ENCODE measurements at places on chromosomes 1 and 21.

GRCh38 chr1:197197430-197197997 is 51.0 kb upstream of the ASPM start:
- no peak for DNase-seq

DNA sequence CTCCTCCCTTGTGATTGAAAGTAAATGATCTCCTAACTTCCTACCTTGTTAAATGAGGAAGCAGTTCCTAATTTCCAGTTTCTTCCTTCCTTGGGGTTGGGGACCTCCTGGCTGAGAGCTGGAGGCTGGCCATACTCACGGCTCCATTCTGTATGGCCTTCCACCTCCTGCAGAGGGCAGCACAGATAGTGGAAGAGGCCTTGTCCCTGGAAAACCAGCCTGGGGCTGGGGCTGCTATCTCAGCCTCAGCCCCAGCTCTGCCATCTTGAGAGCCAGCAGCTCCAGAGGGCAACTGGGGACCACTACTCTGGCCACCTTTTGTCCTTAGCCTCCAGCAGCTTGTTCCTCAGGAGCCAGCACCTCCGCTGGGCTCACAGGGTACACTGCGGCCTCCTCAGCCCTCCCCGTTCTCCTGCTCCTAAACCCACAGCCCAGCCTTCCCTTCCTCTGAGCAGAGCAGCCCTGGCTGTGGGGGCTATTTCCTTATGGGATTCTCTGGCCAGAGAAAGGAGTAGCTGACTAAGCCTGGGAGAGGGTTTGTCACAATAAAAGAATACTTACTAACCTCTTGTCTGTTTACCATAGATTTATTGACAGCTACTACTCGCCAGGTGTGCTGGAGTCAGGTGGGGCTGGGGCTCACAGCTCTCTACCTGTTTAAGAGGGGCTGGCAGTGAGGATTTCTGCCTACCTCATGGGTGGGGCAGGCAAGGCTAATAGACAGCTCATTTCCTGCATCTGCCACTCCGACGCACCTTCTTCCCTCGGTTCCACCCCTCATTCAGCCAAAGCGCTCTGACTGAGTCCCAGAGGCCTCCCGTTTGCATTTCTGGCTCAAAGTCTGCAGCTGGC is 6.3 kb downstream of the TMEM234 start:
- DNase-seq = peak; percentile 15

DNA sequence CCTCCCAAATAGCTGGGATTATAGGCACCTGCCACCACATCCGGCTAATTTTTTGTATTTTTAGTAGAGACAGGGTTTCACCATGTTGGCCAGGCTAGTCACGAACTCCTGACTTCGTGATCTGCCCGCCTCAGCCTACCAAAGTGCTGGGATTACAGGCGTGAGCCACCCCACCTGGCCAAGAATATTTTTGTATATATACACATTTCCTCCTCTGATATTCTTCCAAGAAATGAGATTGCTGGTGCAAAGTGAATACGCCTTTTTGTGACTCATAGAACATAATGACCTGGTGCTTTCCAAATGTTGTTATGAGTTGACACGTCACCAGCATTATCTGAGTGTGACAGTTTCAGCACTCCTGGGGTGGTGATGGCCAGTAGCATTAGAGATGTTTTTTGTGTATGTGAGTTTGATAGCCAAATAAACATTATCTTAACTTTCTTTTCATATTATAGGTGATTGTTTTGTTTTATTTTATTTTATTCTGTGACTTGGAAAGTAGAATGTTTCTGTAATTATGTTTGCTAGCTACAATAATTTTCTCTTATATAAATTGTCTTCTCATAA is 54.9 kb downstream of the KCNK1 start:
- DNase-seq = no peak

DNA sequence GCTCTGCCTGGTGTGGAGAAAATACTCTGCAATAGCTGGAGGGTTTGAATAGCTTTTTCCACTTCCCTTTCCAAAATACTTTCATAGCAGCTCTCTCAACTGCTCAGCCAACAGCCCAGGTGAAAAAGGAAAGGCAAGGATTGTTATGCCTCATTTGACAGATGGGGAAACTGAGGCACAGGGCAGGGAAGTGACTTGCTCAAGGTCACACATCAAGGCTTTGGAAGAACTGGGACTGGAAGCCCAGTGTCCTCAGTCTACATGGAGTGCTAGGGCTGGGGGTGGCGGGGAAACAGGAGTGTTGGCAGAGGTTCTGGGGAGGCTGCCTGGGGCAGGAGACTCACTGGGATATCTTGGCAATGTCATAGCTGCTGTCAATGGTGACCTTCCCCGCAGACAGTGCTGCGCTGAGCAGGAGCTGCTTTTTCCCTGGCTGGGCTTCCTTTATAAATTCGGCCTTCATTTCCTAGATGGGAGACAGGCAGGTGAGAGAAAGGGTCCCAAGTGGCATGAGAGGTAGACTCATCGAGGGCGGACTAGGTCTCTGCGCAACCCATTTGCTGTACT is 4.0 kb downstream of the CHI3L1 start:
- DNase-seq = no peak

GRCh38 chr1:245984390-245985155 is 522.5 kb downstream of the SMYD3 start:
- no peak for DNase-seq

DNA sequence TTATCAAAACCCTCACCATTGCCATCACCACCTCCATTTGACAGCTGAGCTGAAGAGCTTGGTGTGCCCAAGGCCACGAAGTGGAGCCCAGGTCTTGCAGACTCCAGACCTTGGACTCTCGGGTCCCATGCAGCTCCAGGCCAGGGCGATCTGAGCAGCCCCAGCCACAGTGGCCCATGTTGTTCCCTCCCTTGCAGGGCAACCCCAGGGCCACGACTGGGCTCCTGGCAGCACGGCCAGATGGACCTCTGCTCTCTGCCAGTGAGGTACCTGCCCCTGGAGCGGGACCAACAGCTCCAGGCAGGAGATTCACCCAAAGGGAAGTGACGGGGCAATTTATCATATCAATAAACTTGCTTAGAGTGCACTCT is 182.7 kb upstream of the VAMP3 start:
- DNase-seq = no peak

DNA sequence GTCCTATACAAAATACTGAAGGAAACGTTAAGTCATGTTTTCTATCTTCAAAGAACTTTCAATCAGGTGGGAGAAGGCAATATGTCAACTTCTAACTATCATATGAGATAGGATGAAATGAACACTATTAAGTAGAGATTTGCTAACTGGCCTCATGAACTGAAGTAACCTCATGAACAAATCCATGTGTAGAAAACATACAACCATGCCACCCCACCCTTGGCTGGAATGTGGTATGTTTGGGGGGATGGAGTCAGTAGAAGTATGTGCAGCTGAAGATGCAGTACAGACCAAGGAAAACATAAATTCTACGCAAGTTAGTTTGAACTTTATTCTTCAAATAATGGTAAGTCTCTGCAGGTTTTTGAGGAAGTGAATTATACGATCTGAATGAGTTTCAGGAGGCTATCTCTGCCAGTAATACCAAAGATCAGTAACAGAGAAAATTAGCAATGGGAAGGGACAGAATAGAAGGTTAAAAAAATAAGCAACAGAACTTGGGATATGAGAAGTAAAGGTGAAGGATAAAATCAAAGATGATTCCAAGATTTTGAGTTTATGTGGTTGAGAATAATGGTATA is 4.5 kb downstream of the TRMT1L start:
- no peak for DNase-seq

DNA sequence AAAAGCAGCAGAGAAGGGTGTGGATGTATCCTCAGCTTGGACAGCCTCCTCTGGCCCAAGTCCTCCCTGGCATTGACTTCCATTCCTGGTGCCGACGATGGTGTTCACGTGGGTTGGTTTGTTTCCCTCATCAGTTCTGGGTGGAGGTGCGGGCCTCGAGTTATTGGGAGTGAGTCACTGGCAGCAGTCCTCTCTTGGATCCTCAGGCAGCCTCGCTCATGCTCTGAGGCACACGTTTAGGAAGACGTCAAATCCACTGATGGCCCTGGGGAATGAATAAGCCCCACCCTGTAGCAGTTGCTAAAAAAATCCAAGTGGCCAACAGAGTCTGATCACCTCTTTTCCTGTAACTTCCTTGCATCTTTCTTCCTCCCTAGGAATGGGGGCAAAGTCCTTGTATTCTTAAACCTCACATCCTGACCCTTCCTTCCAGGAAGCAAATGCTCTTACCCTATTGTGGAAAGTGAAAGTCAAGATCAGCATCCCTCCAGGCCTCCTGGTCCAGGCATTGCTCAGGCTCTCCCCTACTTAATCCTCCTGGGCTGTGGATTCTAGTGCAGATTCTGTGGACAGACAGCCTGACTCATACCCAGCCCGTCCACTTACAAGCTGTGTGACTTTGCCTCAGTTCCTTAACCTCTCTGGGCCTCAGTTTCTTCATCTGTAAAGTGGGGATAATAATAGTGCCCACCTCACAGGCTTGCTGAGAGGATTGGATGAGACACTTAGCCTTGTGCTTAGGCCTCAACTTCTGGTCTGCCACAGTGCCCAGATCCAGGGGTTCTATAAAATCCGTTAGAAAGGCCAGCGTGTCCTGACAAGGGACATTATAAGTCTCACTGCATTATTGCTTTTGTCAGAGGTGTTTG is 111.1 kb downstream of the TLR5 start:
- DNase-seq = no peak

GRCh38 chr1:93708734-93709481 is 27.3 kb upstream of the BCAR3 start:
- no peak for DNase-seq

GRCh38 chr1:179706339-179706941 is 36.7 kb upstream of the FAM163A start:
- peak; percentile 16 for DNase-seq

- DNase-seq = no peak
These were observed 81.8 kb downstream of the CDC7 start for GRCh38 chr1:91582431-91582921.

DNA sequence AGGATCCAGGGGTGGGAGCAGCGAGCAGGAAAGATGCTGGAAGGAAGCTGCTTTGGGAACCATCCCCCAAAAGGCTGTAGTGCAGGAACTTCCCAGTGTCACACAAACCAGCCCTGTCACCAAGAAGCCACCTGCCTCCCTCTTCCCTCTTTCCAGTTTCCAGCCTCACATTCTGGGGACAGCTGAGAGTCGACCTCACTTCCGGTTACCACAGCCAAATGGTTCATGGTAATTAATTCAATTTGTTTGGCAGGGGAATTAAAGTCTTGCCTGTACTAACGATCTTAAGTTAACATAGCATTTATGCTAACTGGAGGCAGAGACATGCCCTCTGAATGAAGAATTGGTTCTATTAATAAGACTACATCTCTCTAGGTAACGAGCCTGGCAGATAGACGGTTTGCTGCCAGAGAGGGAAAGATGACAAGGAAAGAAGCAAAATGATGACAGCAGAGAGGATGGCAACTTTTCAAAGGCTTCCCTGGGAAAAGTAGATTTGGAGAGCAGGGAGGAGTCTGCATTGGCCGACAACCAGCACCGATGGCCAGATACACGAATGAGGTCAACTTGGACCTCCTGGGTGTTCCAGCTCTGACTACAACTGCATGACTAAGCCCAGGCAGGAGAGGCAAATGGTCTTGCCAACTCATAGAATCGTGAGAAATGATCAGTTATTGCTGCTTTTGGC is 64.1 kb downstream of the TMCO4 start:
- no peak for DNase-seq

DNA sequence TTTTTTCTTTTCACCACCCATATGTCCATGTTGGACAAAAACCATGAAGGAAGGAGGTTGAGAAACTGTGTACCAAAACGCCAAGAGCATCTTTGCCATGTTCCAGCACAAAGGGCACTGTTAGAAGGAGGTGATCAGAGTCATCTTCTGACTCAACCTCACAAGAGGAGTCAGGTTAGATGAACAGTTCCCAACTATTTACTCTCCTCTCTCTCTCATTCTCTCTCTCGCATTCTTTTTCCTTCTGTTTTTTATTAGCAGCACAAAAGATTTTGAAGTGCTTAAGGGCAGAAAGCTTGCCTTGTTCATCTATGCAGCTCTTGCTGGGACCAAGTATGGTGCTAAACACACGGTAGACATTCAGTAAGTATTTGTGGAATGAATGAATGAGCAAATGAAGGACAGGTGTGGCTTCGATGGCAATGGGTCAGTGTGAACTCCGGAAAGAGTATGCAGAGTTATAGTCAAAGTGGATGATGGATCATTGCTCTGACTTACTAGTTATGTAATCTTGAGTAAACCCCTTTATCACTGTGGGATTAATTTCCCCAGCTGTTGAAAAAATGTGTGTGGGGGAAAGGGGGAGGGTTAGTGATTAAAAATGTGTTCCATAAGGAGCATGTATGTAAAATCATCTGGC is 33.9 kb downstream of the DDR2 start:
- DNase-seq = no peak

DNA sequence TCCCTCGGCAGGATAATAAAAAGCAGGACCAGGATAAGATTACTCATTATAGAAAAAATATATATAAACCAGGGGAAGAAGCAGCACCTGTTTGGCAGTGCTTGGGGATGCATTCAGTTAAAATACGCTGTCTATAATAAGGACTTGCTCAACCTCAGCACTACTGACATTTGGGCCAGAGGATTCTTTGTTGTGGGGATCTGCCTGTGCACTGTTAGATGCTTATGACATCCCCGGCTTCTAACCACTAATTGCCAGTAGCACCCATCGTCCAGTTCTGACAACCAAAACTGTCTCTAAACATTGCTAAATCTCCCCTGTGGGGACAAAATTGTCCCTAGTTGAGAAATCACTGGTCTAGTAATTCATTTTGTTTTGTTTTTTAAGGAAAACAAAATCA is 242.1 kb downstream of the SLC45A1 start:
- DNase-seq = no peak

- no peak for DNase-seq
These were observed 77.0 kb downstream of the CSMD2 start for GRCh38 chr1:34087986-34088385.

GRCh38 chr1:204094856-204095634 is 22.1 kb downstream of the SOX13 start:
- DNase-seq = no peak

GRCh38 chr1:54842206-54842915 is 41.2 kb upstream of the TTC22 start:
- no peak for DNase-seq

GRCh38 chr1:160818207-160818937 is 22.4 kb downstream of the LY9 start:
- no peak for DNase-seq

- DNase-seq = no peak
These were observed 4.4 kb upstream of the ELF3 start for GRCh38 chr1:202005958-202006357.

DNA sequence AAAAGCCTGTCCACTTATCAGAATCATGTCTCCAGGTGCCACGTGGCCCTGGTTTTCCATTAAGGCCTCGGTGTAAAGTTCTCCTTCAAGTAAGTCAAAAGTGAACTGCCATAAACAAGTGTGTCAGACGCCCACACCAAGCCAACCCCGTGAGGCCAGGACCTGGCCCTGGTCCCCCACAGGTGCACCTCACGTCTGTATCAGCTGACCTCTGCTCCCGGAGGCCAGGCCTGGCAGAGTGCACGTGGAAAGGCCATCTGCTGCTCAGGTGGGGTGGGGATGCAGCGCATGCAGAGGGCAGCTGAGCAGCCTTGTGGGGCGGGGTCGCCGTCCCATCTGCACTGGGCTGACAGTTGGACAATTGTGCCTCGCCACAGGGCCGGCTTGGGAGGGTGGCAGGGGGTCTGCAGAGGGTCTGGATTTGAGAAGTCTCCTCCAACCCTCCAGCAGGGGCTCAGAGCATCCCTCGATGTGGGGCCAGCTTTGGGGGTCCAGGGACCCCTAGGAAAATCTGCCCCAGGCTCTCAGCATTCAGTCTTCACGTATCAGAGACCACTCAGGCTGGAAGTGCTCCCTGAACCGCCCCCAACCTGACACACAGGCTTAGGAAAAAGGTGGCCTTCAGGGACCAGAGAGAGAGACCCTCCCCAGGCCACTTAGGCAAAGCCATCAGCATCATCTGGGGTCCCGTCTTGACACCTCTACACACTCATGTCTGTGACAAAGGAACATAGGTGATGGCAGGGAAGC is 3.0 kb downstream of the SLC19A1 start:
- DNase-seq = no peak

All from NCI-H2081 treated with DMSO at 0.1 percent for 48 hours (cell line).